ENCODE measurements at places on chromosomes 16 and 17. TPM values are rescaled to one million over a fixed set of nuclear protein-coding genes. Genes with fewer than 3 reads are reported as not detected.

C1QBP gene
- 207 TPM for total RNA-seq

MAP2K6 gene
- 4.0 TPM for total RNA-seq

ENGASE gene
- 18.0 TPM for total RNA-seq

HOXB3 gene
- total RNA-seq, result under 0.01 TPM

HBA1 gene
- total RNA-seq, result not detected

Data from smooth muscle cell of bladder (primary cell).